ENCODE measurements at places on chromosomes 3 and 15. TPM values are rescaled to one million over a fixed set of nuclear protein-coding genes. Genes with fewer than 3 reads are reported as not detected.

C15orf62 gene
- total RNA-seq = 1.6 TPM

CLSTN2 gene
- total RNA-seq = 1.5 TPM

POLQ gene
- 7.8 TPM for total RNA-seq

SEMA7A gene
- 0.65 TPM for total RNA-seq

CPNE9 gene
- total RNA-seq = not detected

ZNF662 gene
- total RNA-seq = 0.81 TPM

CISH gene
- total RNA-seq = 0.44 TPM

TICRR gene
- 5.0 TPM for total RNA-seq

PPP1R14D gene
- not detected for total RNA-seq

ECE2 gene
- total RNA-seq = not detected

CCRL2 gene
- 6.3 TPM for total RNA-seq

CLCN2 gene
- total RNA-seq = 1.3 TPM
